ENCODE measurements at places on chromosomes 13 and 19.

DNA sequence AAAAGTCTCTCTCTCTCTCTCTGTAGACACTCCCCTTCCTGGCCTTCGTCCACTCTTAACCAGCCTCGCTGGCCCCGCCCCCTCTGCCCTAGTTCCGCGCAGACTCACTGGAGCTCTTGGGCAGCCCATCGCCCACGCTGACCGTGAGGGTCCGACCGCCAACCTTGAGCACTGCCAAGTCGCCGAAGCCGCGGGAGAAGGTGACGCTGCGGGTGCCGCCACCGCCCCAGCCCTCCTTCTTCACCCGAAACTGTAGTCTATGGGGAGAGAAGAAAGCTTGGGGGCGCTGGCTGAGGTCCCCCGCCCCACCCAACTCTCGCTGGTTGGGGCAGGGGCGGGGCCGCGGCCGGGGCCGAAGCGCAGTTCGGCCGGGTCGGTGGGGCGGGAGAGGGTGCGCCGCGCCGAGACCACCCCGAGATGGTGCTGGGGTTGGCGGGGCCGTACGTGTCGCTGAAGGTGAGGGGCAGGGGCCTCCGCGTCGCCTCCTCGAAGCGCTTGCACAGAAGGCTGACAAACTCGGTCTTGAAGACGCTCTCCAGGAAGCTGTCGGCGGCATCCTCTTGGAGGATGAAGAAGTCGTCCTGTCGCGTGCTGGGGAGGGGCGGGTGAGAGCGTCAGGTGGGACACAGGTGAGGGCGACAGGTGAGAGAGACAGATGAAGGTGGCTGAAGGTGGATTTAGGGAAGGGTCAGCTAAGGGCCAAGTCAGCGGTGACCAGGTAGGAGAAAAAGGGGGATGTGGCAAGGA, 12.6 kb upstream of the ZNF414 start:
- DNase-seq = peak; percentile 93

DNA sequence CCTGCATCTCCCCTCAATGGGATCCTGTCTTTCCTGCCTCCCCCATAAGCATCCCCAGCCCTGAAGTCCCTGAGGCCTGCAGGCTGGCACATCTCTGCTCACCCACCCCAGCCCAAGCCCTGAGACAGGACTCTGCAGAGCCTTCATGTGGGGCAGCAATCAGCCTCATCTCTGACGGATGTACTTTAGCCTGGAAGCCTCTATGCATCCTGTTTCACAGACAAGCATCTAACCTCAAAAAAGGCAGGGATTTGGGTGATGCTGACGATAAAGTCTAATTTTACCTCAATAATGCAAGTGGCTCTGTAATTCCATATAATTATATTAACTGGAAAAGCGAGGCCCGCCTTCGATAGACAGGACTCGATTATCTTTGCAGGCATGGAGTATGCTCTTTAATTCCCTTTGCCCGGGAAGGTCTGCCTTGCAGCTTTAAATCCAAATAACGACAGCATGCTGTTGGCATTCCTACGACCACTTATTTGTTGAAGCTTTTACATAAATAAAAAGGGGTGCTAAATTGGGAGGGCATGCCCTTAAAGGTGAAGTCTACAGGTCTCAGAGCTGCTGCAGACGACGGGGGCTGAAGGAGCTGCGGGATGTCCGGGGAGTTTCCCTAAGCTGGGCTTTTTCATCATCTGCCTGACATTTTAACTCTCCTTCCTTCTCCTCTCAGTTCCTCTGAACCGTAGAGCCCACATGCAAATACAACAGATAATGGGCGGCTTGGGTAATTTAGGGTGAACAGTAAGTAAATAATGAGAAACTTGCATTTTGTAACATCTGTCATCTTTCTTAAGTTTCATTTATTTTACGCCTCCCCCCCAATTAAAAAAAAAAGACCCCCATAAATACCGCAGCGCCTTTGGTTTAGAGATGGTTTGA, 211.5 kb downstream of the URI1 start:
- DNase-seq = no peak

DNA sequence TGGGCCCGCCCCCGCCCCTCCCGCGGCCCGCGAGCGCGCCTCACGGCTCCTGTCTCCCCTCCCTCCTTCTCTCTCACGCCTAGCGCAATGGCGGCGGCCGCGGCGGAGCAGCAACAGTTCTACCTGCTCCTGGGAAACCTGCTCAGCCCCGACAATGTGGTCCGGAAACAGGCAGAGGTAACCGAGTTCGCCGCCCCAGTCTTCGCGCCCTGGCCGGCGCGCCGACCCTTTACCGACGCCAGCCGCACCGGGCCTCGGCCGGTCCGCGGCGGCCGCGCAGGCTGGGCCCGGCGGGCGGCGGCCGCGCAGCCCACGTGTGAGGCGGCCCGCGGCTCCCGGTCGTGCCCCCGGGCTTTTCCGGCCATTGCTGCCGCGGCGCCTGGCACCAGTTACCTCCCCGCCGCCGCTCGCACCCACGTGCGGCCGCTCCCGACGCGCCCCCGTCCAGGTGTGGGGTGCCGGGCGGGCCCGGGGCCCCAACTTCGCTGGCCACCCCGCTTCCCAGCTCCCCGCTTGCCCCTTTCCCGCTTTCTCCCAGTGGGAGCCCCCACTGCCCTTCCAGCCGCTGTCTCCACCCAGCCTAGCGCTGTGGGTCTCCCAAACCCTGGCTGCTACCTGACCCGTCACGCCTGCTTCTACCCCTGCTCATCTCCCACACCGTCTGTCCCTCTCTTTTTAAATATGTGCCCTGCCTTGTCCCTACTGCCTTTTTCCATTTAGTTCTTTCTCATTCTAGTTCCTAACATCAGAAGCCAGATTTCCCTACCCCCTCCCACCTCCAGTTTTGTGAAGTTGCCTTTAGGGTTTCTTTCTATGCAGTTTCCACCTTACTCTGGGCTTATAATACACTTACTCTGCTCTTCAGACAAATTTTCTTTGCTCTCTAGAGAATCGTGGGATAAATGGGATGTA, 23.4 kb downstream of the IPO5 start:
- no peak for DNase-seq

- peak; percentile 26 for DNase-seq
These were observed 23.0 kb downstream of the PAN3 start for GRCh38 chr13:28161370-28161769.

GRCh38 chr13:94902722-94903407, 190.5 kb upstream of the SOX21 start:
- no peak for DNase-seq

DNA sequence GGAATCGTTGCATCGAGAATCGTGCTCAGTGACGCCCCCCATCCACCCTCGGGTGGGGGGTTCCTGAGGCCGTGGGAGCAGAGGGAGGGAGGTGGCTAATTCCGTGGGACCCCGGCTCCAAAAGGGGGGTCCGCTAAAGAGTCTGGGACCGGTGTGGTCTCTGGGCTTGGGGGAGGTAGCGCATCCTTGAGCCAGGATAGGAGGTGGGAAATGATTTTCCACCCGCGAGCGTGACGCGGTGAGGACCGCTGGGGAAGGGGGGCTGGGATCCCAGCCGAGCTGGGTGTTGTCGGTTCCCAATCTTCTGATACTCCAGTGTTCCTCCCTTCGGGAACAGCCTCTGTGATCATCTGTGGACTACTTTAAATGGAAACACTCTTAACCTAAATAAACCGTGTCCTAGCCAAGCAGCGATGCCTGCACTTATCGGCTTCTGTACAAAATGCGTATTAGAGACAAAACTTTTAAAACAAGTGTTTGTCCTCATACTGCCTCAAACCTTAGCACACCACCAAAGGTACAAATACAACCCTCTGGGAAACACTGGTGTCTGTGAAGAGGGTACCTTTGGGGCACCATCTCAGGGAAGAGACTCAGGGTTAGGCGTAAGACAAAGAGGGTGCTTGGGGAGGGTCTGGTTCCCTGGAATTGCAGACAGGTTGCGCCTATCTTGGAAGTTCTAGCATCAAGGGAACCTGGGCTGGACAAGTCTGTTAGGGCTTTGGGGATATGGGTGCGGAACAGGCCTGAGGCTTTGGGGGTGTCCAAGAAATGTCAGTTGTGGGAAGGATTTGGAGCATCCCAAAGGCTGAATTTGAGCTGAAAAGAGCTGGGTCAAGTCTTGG, 16.0 kb downstream of the KCNC3 start:
- no peak for DNase-seq

DNA sequence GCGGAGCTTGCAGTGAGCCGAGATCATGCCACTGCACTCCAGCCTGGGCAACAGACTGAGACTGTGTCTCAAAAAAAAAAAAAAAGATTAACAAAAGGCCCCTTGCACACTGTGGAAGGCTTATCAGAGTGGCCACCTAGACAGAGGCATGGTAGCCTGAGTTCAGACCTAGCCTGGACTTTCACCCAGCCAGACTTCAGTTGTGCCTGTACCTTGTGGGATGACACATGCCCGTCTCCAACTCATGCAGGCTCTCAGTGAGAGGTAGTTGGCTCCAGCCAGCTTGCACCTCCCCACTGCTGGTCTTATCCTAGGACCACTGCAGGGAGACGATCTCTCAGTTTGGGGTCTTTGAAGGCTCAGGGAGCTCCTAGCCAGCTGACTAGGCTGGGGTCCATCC, 52.2 kb downstream of the GATAD2A start:
- no peak for DNase-seq

DNA sequence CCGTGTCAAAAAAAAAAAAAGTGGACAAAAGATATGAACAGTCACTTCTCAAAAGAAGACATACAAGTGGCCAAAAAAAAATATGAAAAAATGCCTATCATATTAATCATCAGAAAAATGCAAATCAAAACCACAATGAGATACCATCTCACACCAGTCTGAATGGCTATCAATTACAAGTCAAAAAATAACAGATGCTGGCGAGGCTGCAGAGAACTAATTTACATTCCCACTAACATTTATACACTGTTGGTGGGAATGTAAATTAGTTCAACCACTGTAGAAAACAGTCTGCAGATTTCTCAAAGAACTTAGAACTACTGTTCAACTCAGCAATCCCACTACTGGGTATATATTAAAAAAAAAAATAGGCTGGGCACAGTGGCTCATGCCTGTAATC, 26.5 kb upstream of the FOXO1 start:
- DNase-seq = no peak

GRCh38 chr19:18392926-18393325, 4.5 kb downstream of the LRRC25 start:
- no peak for DNase-seq

GRCh38 chr13:99471221-99472121, 29.8 kb upstream of the TM9SF2 start:
- peak; percentile 54 for DNase-seq

DNA sequence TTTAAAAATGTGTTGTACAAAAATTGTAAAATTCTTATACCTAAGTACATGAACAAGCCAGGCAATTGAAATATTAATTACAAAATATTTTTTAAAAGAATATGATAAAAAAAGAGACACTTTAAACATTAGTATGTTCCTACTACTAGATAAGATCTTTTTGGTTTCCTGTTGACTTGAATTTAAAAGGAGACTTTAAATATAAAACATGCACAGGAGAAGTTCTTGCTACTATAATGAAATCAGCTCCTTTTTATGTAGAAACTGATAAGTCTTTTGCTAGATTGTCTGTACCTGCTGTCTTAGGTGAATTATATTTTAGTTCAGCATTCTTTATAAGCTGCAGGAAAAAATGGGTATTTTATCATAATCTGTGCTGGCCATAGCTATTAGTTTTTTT, 140.2 kb downstream of the TNFSF13B start:
- no peak for DNase-seq

- no peak for DNase-seq
These were observed 14.6 kb upstream of the CD33 start for GRCh38 chr19:51210191-51210784.

DNA sequence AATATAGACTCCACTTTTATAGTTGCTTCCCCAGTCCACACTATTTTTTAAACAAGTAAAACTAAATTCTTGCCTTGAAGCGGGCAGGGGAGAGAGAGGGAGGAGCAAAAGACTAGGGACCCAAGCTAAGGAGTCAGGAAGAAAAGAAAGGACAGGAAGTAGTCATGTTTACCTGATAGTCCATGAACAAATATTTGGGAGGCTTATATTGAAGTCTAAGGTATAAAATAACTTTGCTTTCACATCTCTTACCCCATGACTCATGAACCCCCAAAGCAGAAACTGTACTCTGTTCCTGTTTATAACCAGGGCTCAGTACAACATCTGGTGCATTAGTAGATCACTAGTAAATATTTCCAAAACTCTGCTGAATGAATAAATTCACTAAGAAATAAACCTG, 67.3 kb downstream of the ZAR1L start:
- DNase-seq = no peak

DNA sequence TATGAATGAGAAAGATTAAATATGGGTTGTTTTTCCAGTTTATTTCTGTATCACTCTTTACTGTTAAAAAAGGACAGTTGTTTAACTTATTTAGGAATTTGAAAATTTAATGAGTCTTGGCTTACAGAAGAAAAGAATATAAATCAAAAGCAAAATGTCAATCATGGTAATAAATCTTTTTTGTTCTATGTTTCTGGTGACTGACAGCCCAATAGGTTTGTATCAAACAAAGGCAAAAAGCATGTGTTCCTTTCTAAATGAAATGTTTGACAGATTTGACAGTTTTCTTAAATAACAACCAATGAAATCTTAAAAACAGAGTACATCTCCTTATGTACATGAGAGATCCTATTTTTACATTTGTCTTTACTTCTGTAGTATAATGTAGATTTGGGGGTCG, 11.0 kb downstream of the PCDH9 start:
- DNase-seq = no peak

DNA sequence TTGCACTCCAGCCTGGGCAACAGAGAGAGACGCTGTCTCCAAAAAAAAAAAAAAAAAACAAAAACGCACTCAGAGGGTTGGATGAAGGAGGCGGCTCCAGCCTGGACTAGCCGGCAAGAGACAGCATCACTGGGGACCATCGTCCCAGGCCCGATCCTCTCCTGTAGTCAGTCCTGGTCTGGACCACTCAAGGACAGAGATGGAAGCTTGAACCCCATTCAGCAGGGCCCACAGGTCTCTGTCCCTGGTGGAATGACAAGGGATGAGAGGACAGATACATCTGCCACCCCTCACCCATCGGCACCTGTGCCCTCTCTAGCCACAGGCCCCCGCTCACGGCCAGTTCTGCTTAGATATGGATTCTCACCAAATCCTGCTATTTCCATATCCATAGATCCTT, 14.0 kb downstream of the ADGRE5 start:
- no peak for DNase-seq

- peak; percentile 51 for DNase-seq
These were observed 17.0 kb upstream of the PRR20A start for GRCh38 chr13:57123681-57124080.

DNA sequence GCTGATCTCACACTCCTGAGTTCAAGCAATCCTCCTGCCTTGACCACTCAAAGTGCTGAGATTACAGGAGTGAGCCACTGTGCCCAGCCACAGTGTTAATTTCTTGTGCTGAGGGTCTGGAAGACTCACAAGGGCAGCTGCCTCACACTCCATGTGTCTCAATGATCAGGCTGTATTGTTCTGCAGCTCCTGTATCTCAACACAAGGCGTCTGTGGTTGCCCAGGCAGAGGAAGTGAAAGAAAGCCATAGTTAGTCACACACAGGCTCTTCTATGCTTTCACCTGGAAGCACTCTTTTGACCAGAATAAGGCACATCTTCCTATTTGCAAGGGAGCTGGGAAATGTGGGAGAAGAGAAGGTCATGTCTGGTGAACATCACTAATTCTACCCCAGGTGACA, 107.3 kb upstream of the ZNF507 start:
- DNase-seq = no peak
